ENCODE measurements at places on chromosomes 6 and 20.

GRCh38 chr20:11378252-11378651, 539.4 kb upstream of the BTBD3 start:
- DNase-seq = no peak

DNA sequence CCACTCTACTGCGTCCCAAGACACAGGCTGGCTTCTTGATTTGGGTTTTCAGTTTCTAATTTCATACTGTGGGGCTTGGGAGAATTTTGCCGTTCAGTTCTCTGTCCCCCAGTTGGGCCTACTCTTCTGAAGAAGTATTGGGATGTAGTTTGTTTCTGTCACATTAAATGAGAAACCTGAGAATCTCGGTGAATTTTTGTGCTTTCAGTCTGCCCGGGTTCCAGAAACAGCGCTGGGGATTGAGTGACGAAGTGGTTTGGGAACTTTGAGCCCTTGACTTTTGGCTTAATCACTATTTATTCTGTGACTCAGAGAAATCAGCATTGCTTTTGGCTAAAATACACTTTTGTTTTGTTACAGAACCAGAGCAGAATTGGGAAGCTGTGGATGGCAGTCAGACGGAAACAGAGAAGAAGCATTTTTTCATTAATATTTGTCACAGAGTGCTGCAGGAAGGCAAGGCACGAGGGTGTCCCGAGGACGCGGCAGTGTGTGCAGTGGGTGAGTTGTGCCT, 74.0 kb downstream of the IGF2R start:
- no peak for DNase-seq

DNA sequence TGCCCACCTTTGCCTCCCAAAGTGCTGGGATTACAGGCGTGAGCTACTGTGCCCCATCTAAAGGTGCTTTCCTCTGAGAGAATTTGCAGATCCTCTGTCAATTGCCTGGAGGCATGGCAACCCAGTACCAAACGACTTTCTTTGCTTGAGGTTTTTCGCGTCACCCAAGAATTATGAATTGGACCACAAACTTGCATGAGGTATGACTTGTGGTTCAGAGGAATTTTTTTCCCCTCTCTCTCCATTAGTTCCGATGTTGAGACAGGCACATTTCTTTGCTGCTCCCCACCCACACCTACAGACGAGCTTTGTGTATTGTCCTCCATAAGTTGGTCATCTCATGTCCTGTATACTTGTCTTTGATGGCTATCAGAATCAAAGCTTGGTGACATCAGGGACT, 11.8 kb upstream of the SCAF8 start:
- DNase-seq = no peak

DNA sequence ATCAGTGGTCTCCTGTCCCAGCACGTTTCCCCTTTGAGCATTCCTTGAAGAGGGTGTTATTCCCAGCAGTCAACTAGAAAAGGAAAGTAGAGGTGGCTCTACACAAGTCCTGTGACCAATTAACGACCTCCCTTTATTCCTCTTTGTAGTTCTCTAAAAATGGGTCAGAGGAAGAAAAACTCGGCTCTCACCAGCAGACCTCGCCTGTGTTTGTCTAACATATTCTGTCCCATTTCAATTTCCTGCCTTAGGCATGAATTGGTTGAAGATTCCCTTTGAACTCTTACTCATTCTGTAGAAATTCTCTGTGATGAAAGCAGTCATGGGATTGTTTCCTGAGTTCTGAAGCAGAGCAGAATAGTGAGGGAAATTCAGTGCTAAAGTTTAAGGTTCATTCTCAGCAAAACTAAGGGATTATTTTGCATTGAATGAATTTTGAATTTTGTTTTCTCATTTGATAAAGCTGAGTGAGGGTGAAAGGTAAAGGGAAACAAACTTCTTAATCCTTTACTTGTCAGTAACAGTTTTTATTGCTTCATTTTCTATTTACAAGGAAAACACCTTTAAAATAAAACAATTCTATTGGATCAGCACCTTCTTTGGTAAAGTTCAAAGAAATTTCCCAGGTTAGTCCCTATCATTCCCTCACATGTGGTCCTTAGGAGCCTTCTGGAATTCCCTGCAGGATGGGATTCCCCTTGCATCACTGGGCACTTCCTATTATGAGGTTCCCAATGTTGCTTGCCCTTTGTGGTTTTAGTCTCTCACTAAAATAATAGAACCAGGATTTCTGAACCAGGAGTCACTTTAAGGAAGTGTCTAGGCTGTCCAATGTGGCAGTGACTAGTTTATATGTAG, 105.8 kb downstream of the SLX4IP start:
- DNase-seq = no peak

DNA sequence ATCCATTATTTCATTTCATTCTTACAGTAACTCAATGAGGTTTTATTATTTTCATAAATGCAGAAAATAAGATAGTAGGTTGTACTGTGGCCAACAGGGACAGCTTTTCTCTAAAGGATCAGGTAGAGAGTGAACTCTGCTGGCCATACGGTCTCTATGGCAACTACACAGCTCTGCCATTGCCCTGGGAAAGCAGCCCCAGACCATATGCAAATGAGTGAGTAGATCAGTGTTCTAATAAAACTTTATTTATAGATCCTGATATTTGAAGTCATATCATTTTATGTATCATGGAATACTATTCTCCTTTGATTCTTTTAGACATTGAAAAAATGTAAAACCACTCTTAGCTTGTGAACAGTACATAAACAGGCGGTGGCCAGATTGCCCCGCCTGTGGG, 192.5 kb upstream of the RREB1 start:
- DNase-seq = peak; percentile 31
